GM03348 (cell line): ENCODE measurements at places on chromosomes 2 and 18.

DNA sequence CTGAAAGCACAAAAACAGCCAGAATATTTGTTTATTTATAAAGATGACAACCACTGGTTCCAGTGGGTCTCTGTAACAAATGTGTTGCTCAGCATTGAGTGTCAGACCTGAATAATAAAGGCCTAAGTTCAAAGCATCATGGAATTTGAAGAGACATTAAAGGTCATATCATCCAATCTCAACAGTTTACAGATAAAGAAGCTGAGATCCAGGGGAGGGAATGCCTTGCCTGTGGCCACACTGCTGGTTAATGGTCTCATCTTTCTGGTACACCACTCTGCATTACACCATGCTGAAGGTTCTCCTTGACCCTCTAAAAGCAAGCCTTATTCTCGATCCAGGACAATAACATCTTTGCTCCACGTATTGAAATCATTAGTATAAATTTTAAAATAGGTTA is 446.5 kb upstream of the ACVR2A start:
- DNase-seq: no peak

GRCh38 chr2:210171309-210172218 is at the start of gene KANSL1L:
Gene KANSL1L, minus strand, starts transcription at chr2:210171409. Its CDS starts 16,827 bp downstream, at chr2:210154582.
- peak; percentile 98 for DNase-seq

- no peak for DNase-seq
Observed at GRCh38 chr2:43840965-43841364, 2.2 kb downstream of the ABCG8 start.

DNA sequence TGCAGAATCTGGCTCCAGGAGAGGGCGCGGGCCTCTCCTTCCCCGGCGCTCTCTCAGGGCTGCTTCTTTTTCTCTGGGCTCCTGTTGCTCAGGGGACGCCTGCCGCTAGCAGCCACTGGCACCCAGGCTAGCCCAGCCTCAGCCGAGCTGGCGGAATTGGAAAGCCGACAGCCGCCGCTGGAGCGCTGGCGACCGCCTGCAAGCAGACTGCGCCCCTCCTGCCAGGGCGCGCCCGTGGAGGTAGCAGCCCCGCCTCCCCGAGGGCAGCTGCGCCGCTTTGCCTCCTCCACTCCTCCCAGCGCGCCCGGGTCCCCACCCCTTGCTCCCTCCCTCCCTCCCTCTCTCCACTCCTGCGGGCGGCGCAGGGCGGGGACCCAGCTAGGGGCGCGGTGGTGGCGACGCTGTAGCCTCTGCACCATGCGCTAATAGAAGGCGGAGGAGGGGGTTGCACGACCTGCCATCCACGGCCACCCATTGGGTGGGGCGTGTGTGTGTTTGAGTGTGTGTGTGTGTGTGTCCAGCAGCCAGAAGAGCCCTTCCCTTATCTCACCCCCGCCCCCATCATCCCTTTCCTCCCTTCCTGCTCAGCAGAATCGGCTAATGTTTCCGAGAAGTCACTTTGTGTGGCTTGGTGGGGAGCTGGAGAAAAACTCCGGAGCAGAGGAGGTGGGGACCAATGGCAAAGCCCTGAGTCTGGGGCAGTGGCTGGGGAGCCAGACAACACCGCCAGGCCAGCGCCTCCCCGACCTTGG is at the start of gene SCN9A:
SCN9A (minus strand) TSS at position 209 of the 752 bp plus-strand sequence. CDS start 64,188 bp downstream, outside the sequence.
- DNase-seq: peak; percentile 91

DNA sequence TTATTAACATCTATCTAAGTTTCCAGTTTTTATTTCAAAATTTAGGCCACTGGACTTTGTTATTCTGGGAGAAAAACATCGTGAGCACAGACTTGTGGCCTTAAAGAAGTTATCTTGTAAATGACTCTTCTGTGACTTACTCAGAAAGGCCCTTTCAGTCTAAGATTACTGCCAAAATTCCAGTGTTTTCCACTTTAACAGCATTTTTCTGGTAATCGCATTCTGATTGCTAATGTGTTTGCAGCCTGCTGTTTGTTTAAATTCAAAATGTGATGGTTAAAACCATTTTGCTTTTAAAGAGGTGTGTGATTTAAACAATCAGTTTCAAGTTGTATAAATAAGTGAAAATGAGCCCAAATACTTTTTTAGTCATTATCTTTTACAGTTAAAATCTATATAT is 136.7 kb upstream of the DAPL1 start:
- DNase-seq: no peak
